ENCODE measurements at places on chromosomes 1 and 21.

DNA sequence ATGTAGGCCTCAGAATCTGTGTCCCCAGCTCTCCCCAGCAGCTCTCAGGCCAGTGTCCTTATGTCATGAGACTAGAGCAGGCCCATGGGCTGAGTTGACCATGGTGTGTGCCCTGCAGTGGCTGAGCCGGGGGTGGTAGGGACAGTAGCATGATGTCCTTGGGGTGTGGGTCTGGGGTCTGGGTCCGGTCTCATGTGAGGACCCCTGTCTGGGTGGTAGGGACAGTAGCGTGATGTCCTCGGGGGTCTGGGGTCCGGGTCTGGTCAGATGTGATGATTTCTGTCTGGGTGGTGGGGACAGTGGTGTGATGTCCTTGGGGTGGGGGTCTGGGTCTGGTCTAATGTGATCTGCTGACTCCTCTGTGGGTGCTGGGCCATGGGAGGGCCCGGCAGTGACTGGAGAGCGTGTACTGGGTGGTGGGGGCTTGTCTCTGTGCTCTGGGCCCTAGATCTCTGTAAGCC is 64.5 kb downstream of the OBSCN start:
- DNase-seq, result no peak

- no peak for DNase-seq
Measured at GRCh38 chr1:229258031-229258756, 12.7 kb upstream of the RAB4A start.

DNA sequence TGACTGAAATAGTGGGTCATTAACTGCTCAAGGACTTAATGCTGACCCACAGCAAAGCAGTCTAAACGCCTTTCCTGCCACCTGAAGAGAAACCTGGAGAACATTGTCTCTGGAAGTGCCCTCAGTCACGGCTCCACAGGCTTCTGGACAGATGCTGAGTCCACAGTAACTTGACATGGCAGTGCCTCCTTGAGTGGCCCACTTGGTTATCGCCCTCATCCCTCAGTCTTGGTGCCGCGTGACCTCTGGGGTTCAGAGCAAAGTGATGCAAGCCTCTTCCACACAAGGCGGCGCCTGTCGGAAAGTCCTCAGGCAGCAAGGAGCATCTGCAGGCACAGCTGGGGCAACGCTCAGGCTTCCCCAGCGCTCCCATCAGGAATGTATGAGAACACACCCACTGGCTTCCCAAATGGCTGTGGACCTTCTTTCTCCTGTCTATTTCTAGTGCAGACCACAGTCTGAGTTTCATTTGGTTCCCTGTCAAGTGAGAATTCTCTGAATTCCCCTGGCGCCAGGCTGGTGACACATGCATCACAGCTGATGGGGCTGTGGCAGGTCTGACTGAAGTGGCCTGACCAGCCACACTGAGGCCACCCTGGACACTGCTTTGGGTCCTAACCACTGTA is 13.0 kb upstream of the ANGPTL7 start:
- no peak for DNase-seq

DNA sequence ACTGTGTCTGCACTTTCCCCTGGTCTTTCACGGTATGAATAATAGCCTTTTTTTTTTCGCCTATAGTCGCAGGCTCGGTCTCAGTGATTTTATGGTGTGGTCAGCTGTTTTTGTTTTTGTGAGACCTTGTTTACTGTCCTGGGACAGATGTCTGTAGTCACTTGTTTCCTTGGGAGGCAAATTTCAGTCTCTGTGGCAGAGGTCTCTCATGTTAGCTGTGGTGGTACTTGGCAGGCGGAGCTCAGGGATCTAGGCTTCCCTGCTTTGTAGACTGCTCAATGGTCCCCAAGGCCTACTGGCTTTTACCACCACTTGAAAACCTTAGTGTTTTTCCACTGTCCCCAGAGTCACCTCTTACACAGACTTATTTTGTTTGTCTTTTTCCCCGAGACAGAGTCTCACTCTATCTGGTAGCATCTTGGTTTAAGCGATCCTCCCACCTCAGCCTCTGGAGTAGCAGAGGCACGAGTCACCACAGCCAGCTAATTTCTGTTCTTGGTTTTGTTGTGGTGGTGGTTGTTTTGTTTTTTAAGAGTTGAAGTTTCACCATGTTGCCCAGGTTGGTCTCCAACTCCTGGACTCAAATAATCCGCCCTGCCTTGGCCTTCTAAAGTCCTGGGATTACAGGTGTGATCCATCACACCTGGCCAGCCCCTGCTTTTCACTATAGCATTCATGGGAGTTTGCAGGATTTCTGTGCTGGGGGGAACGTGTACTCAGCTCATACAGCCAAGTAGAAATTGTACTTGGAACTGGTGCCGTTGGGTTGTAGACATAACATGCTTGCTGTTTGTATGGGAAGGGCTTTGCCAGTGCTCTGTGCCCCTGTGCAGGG is 10.3 kb downstream of the RNU1-2 start:
- DNase-seq, result no peak

DNA sequence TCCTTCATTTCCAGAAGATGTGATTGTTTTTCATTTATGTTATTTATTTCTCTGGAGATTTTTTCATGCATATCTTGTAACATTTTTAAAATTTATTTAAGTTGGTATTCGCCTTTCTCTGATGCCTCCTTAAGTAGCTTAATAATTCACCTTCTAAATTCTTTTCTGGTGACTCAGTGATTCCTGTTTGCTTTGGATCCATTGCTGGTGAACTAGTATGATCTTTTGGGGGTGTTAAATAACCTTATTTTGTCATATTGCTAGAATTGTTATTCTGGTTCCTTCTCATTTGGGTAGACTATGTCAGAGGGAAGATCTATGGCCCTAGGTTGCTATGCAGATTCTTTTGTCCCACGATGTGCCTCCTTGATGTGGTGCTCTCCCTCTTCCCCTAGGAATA is 1347.2 kb upstream of the B3GALT2 start:
- no peak for DNase-seq

DNA sequence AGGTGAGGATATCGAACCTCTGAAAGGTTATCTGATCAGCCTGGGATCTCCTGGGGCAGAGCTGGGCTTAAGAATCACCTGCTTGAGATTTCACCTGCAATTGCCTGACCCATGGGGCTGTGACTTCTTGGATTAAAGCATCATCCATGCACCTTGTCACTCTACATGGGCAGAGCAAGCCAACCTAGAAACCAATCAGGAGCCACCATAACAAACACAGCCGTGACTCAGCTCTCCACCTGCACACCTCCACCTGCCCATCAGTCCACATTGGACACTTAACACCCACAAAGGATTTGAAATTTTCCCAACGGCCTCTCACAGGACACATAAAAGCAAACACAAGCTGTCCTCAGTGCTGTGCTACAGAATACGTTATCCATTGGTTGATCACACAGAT is 35.1 kb upstream of the ETS2 start:
- DNase-seq, result no peak

GRCh38 chr21:27139526-27139925 is 172.6 kb upstream of the ADAMTS5 start:
- no peak for DNase-seq

DNA sequence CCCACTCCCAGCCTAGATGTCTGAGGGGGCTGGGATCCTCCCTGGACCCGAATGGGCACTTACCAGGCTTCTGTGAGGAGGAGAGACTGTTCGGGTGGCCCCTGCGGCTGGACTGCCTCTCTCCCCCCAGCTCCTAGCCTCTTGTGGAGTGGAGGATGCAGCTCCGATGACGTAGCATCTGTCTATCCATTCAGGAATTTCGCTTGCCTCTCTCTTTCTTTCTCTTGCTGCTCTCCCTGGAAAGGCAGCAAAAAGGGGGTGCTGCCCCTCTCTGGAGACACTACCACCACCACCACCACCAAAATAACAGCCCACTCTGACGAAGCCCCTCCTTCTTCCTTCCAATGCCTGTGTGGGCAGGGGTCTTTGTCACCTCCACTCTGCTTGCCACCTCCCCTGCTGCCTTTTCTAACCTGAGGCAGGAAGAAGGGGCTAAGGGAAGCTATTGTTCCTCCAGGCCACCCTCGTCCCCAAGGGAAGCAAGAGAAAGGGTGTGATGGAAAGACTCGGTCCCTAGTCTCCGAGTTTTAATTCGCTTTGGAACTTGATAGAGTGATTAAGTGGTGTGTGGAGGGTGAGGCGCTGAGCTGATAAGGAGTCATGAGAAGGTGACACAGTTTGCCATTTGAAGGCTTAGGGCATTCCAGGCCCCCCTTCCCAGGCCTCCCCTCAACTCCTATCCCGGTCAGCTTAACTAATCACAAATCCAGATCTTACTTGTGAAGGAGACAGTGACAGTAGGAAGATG is 60.5 kb downstream of the RHBG start:
- DNase-seq, result no peak

GRCh38 chr1:157967205-157967604 is 26.2 kb upstream of the KIRREL1 start:
- DNase-seq, result no peak

DNA sequence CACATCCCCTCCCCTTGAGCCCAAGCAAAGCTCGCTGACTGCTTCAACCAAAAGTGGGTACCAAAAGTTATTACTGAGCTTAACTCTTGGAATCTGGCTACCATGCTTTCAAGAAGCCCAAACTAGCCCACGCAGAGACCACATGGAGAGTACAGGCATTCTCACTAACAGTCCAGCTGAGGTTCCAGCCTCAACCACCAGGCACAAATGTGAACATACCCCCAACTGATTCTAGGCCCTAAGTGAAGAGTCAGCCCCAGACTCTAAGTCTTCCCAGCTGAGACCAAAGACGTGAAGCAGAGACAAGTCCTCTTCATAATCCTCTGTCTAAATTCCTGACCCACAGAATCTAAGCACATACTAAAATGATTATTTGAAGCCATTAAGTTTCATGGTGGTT is 36.8 kb downstream of the EVI5 start:
- DNase-seq, result no peak

DNA sequence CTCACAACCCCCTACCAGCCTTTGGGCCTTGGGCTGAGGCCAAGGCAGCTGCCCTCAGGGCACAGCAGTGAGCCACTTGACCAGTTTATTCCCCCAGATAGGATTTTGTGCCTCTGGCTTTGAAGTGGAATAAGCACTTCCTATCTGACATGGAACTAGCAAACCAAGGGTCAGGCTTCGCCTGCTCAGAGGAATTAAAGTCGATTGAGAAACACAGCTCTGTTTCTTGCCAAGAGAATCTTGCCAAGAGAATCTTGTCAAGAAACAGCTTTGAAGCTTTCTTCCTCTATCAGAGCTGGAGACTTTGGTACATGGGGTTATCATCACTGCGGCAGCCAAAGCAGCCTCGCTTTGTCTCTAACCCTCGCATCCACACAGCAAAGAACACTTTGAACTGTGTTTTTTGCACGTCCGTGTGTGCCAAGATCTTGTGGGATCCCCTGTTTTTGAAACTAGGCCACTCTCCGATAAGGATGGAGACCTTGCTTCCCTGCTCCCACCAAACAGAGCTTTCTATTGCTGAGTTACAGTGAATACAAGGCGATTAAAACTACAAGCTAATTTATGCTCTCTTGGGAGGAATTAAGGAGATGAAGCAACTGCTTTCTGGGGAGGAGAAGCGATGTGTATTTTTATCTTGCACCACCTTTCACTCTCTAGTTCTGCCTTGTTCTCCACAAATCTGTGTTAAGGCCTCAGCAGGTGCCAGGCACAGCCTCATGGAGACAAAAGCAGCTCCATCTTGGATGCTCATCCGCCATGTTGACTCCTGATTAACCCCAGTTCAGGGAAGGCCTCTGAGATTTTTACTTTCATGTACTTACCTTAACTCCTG is 67.3 kb downstream of the RHOU start:
- no peak for DNase-seq

DNA sequence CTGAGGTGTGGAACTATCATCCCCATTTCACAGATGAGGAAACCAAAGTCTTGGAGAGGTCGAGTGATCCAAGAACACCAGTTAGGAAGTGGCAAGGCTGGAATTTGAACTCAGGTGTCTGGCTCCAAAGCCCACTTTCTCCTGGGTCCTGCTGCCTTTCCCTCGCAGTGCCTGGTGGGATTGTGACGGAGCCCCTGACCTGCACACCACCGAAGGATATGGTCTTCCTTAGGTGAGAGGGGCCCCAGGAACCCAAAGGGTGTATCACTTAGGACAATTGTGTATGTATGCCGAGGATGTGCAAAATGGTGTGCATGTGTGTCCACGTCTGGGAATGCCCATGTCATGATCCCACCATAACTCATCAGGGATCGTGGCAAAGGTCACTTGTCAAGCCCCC is 392.7 kb downstream of the MATN1 start:
- no peak for DNase-seq

- no peak for DNase-seq
Measured at GRCh38 chr1:115557715-115558114, 84.1 kb upstream of the VANGL1 start.

GRCh38 chr21:44466351-44466954 is 11.1 kb downstream of the LRRC3 start:
- no peak for DNase-seq

DNA sequence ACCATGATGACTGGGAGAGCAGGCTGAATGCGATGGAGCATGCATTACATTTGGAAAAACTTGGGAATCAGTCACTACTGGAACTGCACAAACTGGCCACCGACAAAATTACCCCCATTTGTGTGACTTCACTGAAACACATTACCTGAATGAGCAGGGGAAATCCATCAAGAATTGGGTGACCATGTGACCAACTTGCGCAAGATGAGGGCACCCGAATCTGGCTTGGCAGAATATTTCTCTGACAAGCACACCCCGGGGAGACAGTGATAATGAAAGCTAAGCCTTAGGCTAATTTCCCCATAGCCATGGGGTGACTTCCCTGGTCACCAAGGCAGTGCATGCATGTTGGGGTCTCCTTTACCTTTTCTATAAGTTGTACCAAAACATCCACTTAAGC is 9.1 kb downstream of the SNIP1 start:
- no peak for DNase-seq

DNA sequence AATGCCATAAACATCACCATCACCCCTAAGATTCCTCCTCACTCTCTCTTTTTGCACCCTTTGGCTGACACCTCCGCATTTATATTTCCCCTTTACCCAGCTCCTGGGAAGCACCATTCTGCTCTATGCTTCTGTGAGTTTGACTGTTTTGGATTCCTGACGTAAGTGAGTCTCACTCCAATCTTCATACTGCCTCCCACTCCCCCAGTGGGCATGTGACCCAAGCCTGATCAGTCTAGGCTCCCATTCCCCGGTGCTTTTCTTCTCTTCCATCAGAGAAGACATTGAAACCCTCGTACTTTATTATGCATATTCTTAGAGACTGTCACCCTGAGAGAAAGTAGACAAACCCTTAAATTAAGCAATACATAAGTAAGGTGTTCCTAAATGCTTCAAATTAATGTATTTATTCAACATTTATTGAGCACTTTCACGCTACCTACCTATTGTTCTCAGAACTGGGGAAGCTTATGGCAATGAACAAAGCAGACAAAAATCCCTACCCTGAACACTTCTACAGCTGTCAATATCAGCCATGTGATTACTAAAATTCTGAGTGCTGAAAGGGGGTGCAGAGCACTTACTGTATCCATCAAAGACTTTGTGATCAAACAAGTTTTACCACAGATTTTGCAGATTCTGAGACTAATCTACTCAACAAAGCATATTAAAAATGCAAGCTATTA is 43.4 kb upstream of the DIPK1A start:
- no peak for DNase-seq

DNA sequence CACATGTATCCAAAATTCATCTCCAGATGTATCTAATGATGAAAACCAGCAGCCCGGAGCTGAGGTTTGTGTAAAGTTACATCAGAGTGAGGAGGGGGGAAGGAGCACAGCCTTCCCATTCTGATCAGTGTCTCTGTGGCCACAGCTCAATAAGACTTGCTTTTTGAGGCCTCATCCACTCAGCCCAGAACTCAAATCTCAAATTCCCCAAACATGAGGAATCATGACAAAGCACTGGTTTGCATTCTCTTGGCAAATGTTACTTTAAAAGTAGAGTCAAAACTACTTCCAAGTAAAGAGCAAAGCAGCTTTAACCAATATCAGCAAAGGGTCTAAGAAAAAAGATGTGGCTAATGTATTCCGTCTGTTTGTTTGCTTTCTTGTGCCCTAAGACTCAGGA is 30.9 kb downstream of the CCN1 start:
- DNase-seq, result no peak
